Stimulated activated CD8-positive, alpha-beta memory T cell treated with anti-CD3 and anti-CD28 coated beads, Interleukin-4, amount 100 ng/mL, for 4 hours (primary cell): ENCODE measurements at places on chromosomes 6 and 20.

DNA sequence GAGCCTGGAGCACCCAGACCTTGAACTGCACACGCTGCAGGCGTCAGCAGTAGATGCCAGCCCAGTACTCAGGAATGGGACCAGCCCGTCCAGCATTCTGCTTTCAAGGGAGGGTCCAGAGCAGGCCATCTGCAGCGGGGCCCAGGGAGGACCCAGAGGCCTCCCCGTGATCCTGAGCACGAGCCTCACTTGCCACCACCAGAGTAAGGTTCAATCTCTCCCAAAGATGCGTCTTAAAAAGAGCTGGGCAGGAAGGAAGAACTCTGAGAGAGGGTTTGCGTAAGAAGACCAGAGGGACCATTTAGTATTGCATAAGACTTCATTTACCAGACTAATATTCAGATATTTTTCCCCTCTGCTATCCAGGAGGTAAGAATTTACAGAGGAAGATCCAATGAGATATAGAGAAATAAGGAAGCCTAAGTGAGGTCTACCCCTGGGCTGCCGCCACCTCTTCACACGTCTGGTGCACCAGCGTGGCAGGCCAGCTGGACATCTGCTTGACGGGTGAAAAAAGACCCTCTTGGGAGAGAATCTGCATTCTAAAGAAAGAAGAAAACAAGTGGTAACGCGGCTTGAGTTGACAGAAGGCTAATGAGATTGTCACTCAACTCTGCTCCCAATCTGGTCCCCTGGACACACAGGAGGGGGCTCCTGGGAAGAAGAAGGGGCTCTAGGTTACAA lies 107.3 kb downstream of the PRND start:
- no peak for DNase-seq

GRCh38 chr20:60513141-60513540 lies 554.9 kb downstream of the CDH26 start:
- no peak for DNase-seq

DNA sequence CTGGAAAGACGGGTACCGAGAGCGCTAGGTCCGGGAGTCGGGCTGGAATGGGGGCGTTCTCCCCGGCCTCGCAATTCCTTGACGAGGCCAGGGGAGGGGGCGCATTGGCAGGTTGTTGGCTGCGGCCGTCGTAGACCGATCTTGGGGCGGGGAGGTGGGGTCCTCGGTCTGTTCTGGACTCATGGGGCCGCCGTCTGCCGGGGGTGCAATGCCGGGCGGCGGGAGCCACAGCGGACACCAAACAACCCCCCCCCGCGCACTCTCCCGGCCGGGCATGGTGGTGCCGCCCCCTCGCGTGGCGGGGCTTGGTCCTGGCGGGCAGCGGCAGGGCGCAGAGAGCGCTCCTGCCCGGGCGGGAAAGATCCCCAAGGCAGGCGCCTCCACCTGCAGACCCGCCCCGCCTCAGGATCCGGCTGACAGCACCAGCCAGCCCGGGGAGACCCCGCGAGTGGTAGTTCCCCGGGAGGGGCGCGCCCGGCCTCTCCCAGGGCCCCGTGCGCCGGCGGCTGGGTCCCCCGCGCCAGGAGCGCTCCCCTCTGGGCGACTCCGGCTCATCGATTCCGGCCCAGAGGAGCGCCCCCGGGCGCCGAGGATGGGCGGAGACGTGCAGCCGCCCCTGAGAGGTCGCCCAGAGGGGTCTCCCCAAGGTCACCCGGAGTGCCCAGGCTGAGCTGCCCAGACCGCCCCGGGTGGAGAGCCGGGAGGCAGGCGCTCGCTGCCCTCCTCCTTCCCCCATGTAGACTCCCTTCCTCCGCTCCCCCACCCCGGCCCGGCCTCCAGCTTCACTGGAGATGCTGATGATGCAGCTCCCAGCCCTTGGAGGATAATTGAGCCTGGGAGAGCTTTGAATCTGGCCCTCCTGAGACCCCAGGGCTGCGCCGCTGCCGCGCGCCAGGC lies 709 bp downstream of the PPP1R16B start:
- DNase-seq, result no peak

GRCh38 chr6:43295456-43295855 lies 2.6 kb upstream of the SLC22A7 start:
- DNase-seq, result no peak

GRCh38 chr6:106536851-106537250 lies 92.4 kb downstream of the RTN4IP1 start:
- DNase-seq, result no peak

GRCh38 chr6:99331531-99331930 lies 17.9 kb downstream of the FAXC start:
- no peak for DNase-seq

DNA sequence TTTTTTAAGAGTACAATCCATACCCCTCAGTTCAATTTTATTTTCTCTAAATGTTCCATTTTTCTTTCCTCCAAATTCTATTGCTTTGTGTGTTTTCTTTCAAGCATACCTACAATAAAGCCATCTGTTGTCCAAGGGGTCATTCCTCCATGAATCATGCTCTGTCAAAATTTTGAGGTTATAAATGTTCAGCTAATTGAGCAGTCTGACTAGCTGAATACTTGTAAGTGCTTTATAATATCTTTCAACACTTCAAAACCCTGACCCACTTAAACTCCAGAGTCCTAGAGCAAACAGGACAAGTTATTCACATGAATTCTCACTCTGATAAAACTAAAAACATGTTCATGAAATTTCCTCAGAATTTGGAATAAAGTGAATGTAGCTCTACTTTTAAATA lies 33.4 kb upstream of the EYA4 start:
- no peak for DNase-seq

- DNase-seq, result no peak
These were observed 122.6 kb downstream of the FUT9 start for GRCh38 chr6:96138406-96138805.

DNA sequence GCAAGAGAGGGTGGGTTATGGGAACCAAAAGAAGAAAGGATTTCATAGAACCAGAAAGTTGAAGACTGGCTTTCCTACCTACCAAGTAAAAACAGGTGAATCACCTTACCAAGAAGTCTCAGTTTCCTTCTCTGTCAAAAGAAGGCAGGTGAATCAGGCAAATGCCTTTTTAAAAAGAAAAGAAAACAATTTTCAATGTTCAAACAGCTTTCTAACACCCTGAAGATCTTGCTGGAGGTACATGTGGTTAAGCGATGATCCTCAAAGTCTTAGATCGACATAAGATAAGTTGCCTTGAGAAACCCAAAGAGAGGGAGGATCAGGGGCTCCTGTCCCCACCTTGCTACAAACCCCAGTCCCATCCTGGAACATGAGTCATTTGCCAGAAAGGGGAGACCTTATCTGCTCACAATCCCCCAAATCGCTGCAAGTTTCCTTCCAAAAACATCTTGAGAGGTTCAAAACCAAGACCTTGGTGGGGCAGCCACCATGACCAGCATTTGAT lies 71.6 kb downstream of the NFATC2 start:
- DNase-seq, result no peak

- no peak for DNase-seq
These were observed 310.1 kb downstream of the UTRN start for GRCh38 chr6:144595266-144595665.

DNA sequence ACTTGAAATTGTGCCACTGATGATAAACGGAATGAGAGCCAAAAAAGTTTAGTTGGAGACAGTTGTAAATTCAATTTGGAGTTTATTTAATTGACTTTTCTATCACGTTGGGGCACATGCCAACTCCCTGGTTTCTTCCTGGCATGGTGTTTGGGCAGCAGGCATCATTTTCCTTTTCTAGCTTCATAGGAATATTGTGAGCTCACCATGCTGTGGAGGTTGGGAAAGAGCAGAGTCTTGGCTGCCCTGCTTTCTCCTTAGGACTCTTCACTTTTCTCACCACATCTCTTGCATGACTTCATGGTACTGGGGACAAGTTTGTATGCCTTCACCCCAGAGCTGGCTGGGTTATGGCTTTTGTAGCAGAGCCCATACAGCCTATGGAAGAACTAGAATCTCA lies 6.4 kb downstream of the SCAND1 start:
- DNase-seq, result no peak

DNA sequence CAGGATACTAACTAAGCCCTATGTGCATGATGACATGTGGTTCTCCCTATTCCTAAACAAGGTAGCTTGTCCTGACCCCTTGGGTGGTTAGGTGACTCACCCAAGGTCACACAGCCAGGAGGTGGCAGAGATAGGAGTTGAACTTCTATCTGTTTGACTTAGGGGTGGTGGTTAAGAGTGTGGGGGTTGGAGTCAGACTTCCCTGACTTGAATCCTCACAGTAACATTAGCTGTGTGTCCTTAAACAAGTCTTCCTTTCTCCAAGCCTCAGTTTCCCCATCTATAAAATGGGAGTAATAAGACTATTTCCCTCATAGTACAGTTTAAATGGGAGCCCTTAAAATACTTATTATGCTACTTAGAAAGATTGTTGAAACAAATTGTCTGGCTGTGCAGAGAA lies 21.9 kb downstream of the SLC12A5 start:
- DNase-seq, result no peak

DNA sequence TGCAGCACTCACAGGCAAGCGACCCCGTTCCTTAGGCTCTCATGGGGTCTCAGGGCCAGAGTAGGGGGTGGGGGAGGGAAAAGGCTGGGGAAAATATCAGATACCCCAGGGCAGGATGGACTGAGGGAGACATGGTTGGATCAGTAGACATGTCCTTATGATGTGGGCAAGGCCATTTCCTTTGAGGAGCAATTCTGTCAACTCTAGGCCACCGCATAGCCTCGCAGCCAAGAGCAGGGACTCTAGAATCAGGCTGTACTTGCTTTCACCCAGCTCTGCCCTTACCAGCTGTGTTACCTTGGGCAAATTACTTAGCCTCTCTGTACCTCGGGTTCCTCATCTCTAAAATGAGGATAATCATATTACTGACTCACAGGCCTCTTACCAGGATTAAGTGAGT lies 2.2 kb upstream of the MAPK13 start:
- no peak for DNase-seq

GRCh38 chr20:50450881-50451752 lies 59.1 kb upstream of the PTPN1 start:
- peak; percentile 4 for DNase-seq
